ENCODE measurements at places on chromosomes 1 and 21. TPM values are rescaled to one million over a fixed set of nuclear protein-coding genes. Genes with fewer than 3 reads are reported as not detected.

DNA sequence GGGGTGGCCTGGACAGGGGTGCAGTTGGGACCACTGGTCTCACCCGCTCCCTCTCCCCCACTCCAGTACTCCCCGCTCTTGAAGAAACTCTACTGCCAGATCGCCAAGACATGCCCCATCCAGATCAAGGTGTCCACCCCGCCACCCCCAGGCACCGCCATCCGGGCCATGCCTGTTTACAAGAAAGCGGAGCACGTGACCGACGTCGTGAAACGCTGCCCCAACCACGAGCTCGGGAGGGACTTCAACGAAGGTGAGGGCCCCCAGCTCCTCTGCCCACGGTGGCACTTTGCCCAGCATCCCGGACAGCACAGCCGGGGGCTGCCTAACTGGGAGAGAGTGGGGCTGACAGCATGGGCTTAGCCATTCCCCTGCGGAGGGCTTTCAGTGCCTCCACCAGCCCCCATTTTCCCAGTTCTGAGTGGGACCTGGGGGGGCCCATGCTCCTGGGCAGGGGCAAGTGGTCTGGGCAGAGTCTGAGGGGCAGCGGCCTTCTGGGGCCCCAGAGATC lies 30.2 kb upstream of the CCDC27 start:
- DNase-seq: no peak

DNA sequence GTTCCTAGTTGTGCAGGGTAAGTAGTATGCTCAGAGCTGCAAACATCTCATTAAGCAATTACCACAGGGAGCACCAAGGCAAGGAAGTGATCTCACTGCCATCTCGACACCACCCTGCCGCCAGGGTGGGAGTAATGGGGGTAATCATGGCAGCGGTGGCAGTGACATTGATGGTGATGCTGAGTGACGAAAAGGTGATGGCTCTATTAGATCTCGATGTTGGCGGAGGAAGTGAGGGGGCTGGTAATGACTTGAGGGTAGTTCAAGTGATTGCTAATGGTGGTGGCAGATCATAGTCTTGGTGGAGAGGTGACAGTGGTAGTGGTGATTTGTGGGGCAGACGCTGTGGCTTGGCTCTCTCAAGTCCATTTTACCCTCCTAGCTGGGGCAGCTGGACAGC lies 25.4 kb upstream of the TENT5B start:
- DNase-seq: no peak

GRCh38 chr1:204062106-204062505 lies 10.8 kb upstream of the SOX13 start:
- no peak for DNase-seq

GRCh38 chr1:7970246-7970645 lies 8.7 kb downstream of the PARK7 start:
- no peak for DNase-seq

GRCh38 chr1:19232524-19232846 lies 18.8 kb downstream of the EMC1 start:
- no peak for DNase-seq

The TRAPPC3 gene
- total RNA-seq: 64.2 TPM

The AADACL4 gene
- total RNA-seq: not detected

GRCh38 chr1:178609015-178609414 lies 96.1 kb downstream of the TEX35 start:
- DNase-seq: no peak

DNA sequence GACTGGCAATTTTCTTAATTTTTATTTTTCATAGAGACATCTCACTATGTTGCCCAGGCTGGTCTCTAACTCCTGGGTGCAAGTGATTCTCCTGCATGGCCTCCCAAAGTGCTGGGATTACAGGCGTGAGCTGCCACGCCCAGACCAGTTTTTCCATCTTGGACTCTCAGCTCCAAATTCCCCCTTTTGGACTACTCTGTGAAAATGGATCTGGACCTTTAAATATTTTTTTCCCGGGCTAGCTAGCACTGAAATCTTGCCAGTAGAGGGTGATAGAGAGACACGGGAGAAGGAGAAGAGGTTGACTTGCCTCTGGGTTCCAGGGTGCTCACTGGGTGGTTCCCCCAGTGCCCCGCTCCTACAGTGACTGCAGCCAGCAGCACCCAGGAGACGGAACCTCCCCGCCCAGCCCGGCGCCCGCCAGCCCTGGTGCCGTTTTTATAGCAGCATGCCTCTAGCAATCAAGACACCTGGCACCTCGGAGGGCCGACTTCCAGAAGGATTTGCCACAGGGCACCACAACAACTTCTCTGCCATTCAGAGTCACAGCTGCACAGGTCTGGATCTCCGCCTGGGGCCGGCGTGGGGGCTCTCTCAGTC lies 34.7 kb upstream of the SCCPDH start:
- DNase-seq: no peak

DNA sequence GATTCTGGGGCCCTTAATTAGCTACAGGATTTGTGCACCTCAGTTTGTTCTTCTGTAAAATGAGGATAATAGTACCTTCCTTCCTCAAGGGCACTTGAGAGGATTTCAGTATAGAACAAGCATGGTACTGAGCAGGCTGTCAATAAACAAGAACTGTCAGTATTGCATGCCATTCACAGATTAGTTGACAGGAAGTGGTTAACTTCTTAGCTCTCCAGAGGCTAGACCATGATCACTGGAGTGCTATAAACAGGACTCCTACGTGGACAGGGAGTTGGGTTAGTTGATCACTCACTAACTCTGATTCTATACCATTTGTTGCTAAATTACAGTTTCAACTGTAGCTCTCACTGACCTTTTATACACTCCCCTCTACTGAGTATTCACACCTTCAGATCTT lies 126.2 kb upstream of the DAB1 start:
- no peak for DNase-seq

DNA sequence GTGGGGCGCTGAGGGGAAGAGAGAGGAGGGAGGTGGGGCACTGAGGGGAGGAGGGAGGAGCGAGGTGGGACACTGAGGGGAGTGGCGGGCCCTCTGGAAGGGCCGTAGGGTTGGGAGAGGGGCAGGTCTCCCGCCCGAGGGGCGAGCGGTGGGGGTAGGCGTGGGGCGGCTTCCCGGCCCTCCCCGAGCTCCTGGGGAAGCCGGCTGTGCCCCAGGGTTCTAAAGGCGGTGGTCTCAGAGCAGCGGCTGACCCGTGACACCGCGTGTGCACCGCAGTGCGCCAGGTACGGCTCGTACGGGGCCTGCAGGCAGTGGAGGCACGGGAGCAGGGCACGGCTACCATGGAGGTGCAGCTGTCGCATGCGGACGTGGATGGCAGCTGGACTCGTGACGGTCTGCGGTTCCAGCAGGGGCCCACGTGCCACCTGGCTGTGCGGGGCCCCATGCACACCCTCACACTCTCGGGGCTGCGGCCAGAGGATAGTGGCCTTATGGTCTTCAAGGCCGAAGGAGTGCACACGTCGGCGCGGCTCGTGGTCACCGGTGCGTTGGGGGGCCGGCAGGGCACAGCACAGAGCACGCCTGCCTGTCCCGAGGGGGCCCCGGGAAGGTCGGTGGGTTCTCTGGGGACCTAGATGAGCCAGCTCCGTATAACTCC lies 68.5 kb downstream of the OBSCN start:
- no peak for DNase-seq

DNA sequence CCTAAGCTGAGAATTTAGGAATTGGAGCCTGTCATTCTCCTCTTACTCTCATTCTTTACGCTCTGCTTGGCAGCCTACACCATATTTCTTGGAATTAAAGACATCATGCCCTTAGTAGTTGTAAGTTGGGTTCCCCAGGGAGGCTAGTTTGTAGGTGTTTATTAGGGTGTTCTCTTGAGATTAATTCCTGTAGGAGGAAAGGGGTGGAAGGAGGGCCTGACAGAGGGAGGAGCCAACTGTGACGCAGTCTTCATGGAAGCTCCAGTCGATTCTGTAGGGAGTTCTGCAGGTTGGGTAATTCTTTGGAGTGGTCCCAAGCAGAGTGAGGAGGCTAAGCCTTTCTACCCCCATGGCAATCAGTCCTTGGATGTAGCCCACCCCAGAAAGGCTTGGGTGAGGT lies 111.4 kb downstream of the HHAT start:
- DNase-seq: no peak

The VWA5B1 gene
- total RNA-seq: not detected

- no peak for DNase-seq
These were observed 94.5 kb downstream of the GLIS1 start for GRCh38 chr1:53644496-53644895.

GRCh38 chr1:93471911-93472310 lies 24.0 kb downstream of the FNBP1L start:
- DNase-seq: no peak

DNA sequence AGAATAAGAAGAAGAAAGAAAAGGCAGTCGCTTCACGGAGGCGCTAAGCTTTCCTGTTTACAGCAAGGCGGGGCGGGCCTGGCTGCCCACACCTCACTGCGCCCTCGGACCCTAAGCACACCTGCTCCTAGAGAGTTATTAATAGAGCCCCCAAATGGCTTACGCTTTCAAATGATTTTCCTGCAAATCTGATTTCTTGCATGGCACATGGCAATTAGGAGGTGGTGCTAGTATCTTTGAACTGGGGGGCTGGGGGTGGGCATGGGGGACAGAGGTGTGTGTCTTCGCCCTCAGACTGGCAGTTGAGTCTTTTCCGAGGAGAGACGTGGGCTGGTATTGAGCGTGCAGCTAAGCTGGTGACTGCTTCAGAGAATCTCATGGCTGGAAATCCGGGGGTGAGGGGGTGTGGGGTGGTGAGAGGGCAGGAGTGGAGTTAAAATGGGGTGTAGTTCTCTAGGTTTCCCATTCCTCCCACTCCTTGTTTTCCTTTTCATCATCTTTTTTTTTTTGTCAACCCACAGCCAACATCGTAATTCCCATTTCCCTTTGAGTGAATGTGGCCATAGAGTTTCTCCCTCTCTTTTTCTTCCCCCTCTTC lies 1.3 kb downstream of the S1PR1 start:
- peak; percentile 65 for DNase-seq

- DNase-seq: no peak
These were observed 19.6 kb downstream of the BACH1 start for GRCh38 chr21:29318354-29318753.

GRCh38 chr1:193285641-193286040 lies 99.2 kb upstream of the B3GALT2 start:
- no peak for DNase-seq

The GBP7 gene
- total RNA-seq: not detected

Data from activated T-cell treated with anti-CD3 and anti-CD28 coated beads, Interleukin-2, amount 50 U/mL, for 4 hours (primary cell).